Inflammatory macrophage treated with lipopolysaccharide for 4 hours (primary cell): ENCODE measurements at places on chromosomes 11 and 22.
A peak's percentile ranks its signal among the peaks of the same experiment; 100 is the strongest.

- DNase-seq = no peak
Observed at GRCh38 chr11:117849781-117850414, 25.4 kb upstream of the FXYD2 start.

- DNase-seq = no peak
Observed at GRCh38 chr11:2459796-2460531, 15.2 kb downstream of the KCNQ1 start.

GRCh38 chr11:59418156-59418555, 8.1 kb downstream of the OR5A2 start:
- no peak for DNase-seq

DNA sequence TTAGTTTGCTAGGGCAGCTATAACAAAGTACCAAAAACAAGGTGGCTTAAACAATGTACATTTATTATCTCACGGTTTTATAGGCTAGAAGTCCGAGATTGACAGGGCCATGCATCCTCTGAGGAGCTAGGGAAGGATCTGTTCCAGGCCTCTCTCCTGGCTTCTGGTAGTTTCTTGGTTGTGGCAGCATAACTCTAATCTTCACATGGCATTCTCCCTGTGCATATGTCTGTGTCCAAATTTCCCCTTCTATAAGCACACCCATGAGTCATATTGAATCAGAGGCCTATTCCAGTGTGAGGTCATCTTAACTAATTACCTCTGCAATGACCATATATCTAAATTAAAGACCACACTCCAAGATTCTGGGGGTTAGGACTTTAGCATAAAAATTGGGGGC, 31.3 kb upstream of the MMP13 start:
- DNase-seq = peak; percentile 7

DNA sequence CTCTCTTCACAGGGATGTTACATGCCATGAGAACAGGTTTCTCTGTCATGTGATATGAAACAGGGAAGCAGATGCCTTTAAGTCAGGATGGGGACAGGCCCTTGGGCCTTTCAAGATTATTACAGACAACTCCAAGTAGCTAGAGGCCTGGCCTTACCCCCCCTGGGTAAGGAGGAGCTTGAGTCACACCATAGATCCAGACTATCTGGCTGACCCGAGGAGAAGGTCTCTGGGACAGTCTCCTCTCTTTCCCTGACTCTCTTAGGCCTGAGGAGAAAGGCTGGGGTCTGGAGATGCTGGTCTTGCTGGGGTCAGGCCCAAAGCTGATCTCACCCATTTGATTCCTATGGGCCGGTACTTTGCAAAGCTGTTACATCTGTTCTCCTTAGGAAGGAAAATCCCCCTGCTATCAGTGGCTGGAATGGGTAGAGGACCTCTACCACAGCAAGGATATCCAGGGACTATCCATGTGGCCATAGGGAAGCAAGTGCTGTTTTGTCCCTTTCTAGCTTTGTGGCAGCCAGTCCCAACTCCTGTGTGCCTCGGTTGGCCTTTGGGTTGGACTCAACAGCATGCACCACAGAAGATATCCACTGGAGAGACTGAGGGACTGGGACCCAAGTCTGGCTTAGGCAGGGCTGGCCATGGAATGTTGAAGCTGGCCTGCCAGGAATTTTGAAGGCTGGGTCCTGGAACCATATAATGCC, 25.2 kb downstream of the RELT start:
- DNase-seq = no peak

DNA sequence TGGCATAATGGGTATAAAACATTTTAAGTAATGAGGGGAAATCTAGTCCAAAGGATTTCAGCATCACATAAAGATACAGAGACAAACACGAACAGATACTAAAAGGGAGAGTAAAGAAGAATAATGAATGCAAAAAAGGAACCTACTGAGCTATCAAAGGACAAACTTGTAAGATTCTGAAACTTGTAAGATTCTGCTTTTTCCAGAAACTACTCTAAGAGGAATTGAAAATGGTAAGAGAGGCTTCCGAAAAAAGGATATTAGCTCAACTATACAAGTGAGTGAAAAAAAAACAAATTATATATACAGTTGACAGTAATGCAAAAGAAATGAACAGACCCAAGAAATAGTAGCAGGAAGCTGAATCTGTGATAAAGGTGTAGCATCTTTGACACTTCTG, 37.7 kb downstream of the POLD3 start:
- peak; percentile 74 for DNase-seq

GRCh38 chr22:22856364-22856763, 31.3 kb upstream of the IGLL5 start:
- DNase-seq = no peak
